ENCODE measurements at places on chromosomes 12 and 14. TPM values are rescaled to one million over a fixed set of nuclear protein-coding genes. Genes with fewer than 3 reads are reported as not detected.

Gene JPH4
- total RNA-seq = not detected

Gene CLEC4D
- total RNA-seq = not detected

Gene LRRC10
- total RNA-seq = not detected

Gene PLBD1
- 0.86 TPM for total RNA-seq

Gene TSPAN19
- total RNA-seq = not detected

Gene ZNF605
- 16.1 TPM for total RNA-seq

Gene RNU7-1
- not detected for total RNA-seq

Data from smooth muscle cell of the pulmonary artery (primary cell).